NCI-H510A treated with DMSO at 0.1 percent for 48 hours (cell line): ENCODE measurements at places on chromosomes 2 and 18.

DNA sequence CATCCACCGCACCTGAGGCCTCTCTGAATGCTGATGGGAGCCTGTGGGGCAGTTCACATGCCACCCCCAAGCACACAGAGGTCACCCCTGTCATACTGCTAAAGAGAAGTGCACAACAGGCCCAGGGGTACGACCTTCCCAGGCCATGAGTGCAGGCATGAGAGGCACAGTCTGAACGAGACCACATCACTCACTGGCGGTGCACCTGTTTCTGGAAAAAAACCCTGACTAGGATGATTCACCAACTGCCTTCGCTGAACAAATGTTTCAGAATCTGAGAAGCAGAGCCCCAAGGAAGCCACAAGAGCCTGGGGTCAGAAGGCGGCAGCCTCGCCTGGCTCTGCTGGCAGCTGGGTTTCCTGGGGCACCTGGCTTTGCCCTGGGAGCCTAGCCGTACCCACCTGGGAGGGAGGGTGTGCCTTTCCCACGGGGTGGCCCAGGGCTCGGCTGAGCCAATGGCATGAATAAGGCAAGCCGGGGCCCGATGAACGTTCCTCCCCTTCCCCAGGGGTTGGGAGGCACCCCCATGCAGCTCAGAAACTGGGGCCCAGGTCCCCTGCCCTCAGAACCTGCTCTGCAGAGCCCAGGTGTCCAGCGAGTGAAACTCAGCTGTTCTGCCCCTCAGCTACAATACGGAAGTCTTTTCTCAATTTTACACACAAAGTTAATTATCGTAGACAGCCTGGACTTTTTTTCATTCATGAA is 73.8 kb downstream of the HDAC4 start:
- no peak for DNase-seq

GRCh38 chr2:96638144-96639121 is at the start of gene KANSL3:
TSS of gene KANSL3 (minus strand) at chr2:96638312. CDS start at chr2:96637135, 1,177 bp downstream.
- DNase-seq: peak; percentile 87

- no peak for DNase-seq
These were observed 19.1 kb downstream of the FABP1 start for GRCh38 chr2:88108796-88109195.

GRCh38 chr2:102065675-102066252 is 74.0 kb downstream of the IL1R2 start:
- DNase-seq: no peak

GRCh38 chr2:105395691-105396090 is 3.2 kb downstream of the FHL2 start:
- no peak for DNase-seq

GRCh38 chr2:96537066-96537733 is 648 bp downstream of the ARID5A start:
- peak; percentile 18 for DNase-seq

GRCh38 chr18:48037481-48038271 is 107.2 kb upstream of the SMAD2 start:
- DNase-seq: peak; percentile 5

DNA sequence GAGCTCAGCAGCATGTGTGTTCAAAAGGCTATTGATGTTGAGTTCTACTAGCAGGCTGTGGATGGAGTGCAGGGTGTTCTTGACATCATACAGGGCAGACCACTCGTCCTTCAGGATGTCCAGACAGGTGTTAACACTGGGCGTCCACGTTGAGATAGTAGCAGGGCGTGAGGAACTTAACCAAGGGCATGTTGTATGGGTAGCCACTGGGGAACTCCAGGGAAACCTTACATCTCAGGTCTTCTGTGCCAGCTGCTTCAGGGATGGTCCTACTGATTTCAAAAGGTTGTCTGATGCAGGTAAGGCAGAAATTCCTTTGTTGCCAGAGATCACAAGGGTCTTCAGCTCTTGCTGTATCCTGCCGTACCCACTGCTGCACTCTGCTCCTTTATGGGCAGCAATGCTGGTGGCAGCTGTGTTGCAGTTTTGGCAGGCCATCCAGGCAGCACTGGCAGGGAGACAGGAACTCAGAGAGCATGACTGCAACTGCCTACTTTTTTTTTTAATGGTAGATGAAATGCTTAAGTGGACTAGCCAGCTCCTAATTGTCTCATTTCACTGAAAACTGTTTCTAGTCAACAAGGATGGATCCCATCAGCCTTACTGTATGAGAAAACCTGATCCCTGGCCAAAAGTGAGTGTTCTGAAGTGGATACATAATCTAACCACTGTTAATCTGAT is 32.4 kb upstream of the RBBP8 start:
- no peak for DNase-seq

GRCh38 chr2:226115832-226116200 is 683.8 kb downstream of the IRS1 start:
- DNase-seq: no peak

DNA sequence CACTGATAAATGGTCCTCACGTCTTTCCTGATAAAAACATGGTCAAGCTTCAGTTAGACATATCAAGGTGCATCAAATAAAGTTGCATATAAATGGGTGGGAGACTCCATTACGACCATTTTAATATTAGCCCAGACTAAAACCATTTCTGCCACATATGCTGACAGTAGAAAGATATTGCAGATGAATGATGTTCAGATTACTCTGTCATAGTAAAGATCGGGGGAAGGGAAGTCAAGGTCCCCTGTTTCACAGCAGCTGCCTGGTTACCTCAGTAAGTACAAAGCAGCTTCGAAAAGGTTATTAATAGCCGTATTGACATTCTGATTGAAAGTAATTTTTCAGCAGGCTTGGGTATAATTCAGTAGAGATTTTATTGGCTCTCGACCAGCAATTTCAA is 927.7 kb upstream of the CDH2 start:
- peak; percentile 94 for DNase-seq

DNA sequence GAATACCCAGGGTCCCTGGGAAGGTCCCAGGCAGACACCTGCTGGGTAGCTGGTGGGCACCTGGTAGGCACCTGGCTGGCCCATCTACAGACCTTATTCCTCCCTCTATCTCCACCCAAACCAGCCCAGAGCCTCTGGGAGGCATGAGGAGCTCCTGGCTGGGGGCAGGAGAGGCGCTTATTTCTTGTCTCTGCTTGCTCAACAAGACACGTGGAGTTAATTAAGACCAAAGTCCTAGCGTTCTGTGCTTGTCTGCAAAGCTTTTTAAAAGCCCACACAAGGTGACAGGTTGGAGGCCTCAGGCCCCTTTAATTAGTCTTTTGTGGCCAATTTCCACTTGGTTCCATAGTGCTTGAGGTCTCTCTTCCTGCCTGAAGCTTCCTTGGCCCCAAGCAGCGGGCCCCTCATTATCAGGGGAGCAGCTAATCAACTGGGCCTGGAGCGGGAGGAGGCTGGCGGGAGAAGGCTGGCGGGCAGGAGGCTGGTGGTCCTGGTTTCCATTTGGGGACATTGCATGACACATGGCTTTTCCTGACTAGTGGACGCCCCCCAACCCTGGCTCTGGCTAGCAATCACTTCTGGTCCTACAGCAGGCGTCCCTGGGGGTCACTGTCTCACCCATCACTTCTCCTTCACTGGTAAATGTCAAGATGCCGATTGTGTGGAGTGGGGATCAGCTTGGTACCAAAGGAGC is 65.4 kb upstream of the HDAC4 start:
- DNase-seq: no peak

- DNase-seq: no peak
These were observed 6.8 kb downstream of the CPLX4 start for GRCh38 chr18:59311631-59312030.
